ENCODE measurements at places on chromosomes 1 and 21.

DNA sequence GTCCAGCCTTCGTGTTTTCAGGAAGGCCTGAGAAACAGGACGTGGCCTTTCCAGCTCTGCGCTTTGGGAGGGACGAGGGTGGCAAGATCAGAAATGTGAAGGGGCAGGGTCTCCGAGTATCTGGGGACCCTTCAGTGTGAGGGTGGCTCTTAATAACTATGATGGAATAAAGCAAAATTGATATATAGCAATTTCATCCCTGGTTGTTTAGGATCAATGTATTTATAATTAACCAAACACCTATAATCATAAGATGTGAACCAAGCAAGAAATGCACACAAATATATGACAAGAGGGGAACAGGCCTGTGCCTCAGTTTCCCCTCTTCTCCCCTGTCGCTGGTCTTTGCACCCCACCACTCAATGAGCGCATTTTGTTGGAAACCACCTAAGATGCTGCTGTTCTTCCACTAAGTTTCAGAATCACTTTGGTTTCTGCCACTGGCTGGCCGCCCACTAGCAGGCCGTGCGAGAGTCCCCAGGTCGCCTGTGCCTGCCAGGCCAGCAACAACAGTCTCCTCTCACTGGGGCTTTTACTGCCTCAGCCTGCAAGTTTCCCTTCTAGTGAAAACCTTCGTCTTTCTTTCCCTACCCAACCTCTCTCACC, 36.6 kb downstream of the UBASH3A start:
- no peak for DNase-seq

DNA sequence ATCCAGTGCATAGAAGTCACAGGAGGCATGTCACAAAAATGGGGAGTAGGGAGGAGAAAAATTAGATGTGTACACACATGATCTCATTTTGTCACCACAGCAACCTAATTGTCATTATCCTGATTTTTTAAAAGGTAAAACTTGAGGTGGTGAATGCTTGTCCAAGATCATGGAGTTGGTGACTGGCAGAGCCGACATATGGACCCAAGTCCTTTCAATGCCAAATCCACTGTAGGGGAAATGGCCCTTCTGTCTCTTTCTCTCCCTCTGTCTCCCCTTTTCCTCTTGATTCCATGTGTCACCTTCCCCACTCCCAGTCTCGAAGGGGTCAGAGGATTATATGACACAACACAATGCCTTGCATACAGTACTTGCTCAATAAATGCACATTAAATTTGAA, 65.7 kb upstream of the JUN start:
- no peak for DNase-seq

DNA sequence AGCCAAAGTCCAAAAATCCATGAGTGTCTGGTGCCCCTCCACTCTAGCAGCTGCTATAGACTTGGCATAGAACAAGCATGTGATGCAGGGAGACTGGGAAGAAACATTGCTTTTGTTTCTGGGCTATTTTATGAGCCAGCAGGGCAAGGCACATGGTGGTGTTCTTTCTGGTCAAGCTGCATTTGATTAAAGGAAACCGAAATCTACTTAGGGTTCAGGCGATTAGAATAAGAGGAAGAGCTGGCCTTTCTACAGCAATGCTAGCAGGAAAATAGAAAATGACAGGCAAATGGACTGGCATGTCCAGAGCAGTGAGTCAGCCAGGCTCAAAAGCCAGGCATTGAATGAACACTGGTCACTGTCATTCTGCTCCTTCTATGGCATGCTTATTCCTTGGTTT, 28.5 kb upstream of the ARHGAP29 start:
- no peak for DNase-seq

DNA sequence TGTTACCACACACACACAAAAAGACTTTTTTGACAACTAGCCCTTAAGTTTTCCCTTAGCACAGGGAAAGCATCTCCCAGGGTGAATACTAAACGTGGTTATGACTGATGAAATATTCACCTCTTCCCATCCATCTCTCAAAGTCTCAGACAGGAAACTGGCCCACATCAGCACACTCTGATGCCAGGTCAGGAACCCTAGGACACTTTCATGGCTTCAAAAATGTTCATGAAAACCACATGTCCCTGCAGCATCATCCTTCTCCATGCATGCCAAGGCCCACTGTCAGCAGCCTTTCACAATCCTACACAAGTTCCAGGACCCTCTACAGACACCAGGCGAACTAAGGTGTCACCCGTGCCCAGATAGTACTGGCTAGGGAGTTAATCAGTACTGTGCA, 68.7 kb downstream of the DNTTIP2 start:
- DNase-seq, result no peak
